Sciatic nerve (tissue), 2 donors: ENCODE measurements at places on chromosomes 2 and 18. TPM values are rescaled to one million over a fixed set of nuclear protein-coding genes. Genes with fewer than 3 reads are reported as not detected.
A peak's percentile ranks its signal among the peaks of the same experiment; 100 is the strongest.

DNA sequence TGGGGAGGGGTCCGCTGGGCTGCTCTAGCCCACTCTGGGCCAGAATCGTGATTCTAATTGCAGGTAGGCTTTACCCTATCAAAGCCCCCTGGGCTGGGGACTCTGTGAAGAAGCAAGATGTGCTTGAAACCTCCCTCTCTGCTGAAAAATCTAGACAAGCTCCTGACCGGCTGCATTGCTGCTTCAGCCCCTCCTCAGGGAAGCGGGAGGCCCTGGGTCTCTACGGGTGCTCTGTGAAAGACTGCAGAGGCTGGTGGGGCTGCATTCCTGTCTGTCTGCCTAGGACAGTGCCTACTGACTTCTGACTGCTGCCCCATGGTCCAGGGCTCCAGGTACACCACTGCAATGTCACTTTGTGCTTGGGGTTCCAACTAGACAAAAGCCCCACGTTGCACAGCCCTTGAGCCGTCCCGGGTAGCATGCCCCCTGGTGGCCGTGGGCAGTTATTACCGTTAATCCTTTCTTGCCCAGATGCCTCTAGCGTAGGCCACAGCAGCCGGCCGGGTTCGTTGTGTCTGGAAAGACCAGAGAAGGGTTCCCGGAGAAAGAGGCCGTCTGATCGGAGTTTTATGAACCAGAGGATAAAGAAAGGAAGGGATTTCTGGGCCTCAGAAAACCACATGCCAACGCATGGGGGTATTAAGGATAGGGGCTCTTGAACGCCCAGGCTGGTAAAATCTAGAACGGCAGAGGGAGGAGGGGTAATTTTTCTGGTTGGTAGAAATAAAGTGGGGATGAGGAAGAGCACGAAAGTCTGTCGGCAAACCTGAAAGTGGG lies 15.9 kb upstream of the C1QL2 start:
- no peak for DNase-seq

DNA sequence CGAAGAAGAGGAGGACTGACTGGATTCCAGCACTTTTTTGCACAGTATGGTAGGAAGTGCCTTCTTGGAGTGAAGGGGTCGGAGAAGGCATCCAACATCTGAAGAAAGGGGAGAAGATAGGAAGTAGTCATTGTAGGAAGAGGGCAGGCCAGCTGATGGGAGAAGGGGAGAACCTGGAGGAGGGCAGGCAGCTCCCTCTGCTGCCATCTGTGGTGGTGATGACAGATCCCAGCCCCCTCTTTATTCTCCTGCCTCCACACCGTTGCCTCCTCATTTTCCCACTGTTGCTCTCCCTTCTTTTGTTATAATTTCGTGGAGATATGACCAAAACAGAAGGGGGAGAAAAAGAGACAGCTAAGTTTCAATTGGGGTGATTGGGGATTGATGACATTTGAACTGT lies 2.9 kb upstream of the SCYGR2 start:
- no peak for DNase-seq

- no peak for DNase-seq
Measured at GRCh38 chr2:172849519-172850217, 114.0 kb downstream of the RAPGEF4 start.

DNA sequence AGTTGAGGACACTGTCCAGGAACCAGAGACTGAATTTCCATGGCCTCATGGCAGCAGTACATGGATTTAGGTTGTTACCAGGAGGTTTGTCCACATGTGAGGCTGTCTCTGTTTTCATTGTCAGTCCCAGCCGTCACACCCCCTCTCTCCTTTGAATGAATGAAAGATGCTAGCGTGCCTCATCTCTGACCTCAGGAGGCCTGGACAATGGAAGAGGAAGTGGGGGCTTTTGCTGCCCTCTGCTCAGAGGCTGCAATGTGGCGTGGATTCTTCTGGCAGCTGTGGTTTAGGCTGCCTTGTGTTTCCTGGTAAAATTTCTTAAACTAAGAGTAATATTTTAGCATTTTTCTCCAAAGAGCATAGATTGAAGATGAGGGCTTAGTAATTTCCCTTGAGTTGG lies 47.5 kb downstream of the RAB31 start:
- no peak for DNase-seq

DNA sequence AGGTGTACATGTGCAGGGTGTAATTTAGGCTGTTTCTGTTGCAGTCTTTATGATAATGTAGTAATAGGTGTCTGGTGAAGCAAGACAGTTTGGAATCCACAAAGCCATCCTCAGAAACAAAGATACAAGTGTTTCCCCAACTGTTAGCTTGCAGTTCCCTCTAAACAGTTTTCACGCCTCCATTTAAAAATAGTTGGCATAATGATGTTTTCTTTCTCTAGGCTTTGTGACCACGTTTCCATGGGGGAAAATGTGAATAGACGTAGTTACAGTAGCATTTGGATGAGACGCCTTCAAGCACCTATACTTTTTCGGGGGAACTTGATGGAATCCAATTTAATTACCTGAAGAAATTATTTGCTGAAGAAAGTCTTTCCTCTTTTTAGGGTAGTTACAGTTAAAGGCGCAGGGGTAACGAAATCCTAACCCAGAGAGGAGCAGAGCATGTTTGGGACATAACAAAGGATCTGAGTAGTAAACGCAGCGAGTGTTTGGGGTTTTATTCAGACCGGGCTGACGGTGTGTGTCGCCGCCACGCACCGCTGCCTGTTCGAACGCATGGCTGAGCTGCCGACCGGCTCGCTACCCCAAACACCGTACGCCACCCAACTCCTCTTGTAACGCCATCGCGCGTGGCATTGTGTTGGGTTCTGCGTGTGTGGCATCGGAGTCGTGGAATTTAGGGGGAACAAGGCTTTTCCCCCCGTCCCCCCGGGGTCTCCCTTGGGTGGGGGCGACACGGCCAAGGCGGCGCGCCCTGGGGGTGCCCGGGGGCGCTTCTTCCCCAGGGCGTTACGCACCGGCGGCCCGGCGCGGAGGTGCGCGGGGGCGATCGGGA lies 681 bp upstream of the NRP2 start:
- no peak for DNase-seq

- no peak for DNase-seq
Measured at GRCh38 chr2:232897598-232898408, 27.7 kb downstream of the SNORC start.

DNA sequence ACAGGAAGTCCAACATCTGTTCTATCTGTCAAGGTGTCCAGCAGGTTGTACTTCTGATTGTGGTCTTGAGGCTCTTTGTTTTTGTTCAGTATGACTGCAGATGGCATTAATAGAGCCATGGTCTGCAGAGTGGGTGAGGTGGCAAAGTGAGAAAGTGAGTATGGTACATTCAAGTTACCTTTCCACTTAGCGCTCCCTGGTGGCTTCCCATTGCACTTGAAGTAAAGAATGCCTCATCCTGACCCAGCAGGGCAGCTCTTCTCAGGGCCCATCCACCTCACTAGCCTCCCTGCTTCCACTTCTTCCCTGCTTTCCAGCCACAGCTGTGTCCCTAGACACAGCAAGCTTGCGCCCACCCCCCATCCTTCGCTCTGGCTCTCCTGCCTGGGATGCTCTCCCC lies 148.0 kb upstream of the ALPP start:
- DNase-seq = no peak

GRCh38 chr2:178143481-178143880 lies 31.2 kb downstream of the RBM45 start:
- DNase-seq = no peak

DNA sequence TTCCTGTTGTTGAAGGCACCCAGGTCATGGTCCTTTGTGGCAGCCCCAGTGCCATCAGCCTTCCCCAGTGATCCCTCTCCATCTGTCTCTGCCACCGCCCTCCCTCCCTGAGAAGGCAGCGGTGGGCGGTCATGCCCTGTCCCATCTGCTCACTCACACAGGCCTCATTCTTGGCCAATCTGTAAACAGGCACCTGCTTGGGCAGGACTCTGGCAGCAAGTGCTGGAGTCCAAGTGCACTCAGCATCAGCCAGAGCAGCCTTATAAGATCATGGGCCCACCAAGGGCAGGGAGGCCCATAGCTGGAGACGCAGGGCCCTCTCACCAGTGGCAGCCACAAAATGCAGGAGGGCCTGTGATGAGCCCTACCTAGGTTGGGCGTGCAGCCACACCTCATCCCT lies 140.9 kb downstream of the TWIST2 start:
- DNase-seq = peak; percentile 43

DNA sequence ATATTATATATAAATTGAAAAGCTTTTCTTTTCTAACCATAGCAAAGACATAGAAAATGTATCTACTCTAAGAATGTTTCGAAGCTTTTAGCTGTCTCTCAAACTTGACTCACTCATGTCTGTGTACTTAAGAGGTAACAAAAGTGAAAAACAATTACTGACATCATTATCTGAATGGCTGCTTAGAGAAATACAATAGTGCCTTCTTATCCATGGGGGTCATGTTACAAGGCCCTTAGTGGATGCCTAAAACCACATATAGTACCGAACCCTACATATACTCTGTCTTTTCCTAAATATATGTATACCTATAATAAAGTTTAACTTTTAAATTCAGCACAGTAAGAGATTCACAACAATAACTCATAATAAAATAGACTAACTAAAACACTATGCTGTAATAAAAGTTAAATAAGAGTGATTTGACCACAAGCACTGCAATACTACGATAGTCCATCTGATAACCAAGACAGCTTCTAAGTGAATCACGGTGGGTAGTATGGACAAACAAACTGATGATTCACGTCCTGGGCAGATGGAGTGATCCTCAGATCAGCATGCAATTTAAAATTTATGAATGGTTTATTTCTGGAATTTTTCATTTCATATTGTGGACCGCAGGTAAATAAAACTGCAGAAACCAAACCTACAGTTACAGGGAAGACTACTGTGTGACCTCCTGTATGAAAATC lies 246.2 kb downstream of the XIRP2 start:
- no peak for DNase-seq

DNA sequence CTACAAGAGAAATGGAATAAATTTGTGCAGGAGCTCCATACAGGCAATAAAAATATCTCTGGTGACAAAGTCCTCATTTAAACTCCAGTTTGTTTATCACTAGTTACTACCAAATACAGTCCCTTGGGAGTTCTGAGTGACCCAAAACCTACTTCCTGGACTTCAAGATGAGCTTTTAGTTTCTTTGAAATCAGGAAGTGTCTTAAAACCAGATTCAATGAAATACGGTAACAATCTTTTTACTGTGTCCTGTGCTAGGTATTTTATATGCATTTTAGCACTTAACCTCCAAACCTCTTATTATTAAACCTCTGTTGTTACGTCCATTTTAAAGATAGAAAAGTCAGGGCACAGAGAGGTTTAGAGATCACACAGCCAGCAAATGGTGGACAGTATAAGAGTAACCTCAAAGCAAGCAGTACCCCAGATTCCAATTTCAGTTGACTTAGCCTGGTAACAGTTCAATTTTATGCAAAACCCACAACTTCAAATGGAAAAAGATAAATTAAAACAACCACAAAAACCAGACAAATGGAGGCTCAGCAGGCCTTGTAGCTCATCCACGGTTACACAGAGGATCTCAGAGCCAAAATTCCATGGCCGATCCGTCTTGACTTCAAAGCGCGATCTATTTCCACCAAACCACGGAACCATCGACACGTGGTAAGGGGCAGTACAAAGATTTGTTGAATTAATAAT lies 1.3 kb upstream of the KCMF1 start:
- no peak for DNase-seq

DNA sequence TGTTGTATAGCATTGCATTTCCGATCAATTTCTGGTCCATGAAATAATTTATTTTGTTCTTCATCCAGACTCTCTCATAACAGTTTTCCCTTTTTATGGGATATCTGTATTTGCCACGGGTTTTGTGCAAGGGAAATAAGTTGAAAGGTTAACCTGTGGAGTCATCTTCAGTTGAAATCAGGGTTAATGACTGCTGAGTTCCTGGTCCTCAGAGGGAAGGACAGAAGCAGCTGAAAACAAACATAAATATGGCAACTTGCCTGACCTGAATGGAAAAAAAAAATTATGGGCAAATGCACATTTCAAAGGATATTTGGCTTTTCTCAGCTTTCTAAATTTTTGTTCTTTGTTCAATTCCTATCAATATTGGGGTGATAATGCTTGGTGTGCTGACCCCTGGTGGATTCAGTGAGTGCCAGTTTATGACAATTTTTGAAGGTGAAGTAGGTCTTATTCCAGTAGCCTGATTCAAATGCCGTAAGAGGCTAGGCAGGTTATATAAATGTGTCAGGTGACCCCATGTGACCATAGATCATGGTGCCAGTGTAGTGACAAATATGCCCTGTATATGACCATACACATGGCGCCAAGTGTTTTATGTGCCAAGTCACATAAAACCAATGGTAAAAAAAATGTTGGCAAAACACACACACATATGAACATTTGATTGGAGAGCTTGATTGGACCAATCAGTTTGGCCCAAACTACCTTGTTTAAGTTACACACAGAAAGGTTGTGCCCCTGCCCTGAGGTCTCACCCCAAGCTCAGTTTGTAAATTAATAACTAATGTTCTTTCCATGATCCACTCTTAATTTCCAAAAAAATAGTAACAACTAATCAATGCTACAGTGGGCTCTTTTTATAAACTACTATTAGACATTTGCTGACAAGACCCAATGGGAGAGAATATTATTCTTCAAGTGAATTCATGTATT lies 47.6 kb upstream of the FAM124B start:
- no peak for DNase-seq

- no peak for DNase-seq
Measured at GRCh38 chr2:64737547-64737946, 83.8 kb upstream of the SERTAD2 start.

DNA sequence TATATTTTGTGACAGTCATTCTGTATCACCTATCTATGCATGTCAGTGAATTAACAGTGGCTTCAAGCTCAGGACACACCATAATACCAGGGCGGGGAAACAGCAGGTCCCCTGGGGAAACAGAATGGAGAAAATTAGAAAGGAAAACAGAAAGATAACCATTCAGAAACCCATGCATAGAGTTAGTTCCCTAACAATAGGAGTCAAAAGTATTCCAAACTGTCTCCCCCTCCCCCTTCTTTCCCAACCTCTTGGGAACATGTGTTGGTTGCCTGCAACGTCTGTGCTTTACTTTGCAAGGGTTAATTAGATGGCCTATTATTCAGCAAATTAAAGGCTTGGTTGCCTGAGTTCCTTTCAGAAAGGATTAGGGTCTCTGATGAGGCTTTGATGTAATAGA lies 176.4 kb downstream of the MYO3B start:
- DNase-seq = no peak

Gene COA5
- total RNA-seq = 38.2 TPM

Gene LBX2
- total RNA-seq = 0.53 TPM

Gene CERKL
- not detected for total RNA-seq

Gene GPR35
- 3.2 TPM for total RNA-seq

Gene SLC4A3
- total RNA-seq = 6.7 TPM

Gene CAPN14
- total RNA-seq = 0.36 TPM

Gene PROM2
- total RNA-seq = 3.0 TPM

Gene SUCLG1
- total RNA-seq = 55.4 TPM
